Fibroblast of skin of abdomen (primary cell): ENCODE measurements at places on chromosomes 1 and 21.
A peak's percentile ranks its signal among the peaks of the same experiment; 100 is the strongest.

DNA sequence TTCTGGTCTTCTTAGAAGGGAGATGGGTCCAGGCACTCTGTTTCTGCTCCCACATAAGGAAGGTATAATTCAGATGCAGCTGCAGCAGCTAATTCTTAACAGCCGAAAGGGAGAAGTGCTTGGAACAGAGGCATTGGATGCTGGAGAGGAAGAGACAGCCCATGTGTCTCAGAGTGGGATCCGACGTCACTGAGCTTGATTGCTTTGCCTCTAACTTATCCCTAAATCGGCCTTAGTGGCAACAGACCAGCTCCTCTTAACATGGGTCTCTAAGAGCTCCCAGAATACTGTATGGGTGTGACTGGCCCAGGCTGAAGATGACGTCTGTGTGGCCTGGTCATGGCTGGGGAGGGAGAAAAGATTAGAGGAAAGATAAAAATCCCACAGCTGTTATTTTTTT, 40.7 kb upstream of the KCND3 start:
- no peak for DNase-seq

- DNase-seq, result no peak
Observed at GRCh38 chr1:167714098-167714438, 7.7 kb upstream of the MPZL1 start.

DNA sequence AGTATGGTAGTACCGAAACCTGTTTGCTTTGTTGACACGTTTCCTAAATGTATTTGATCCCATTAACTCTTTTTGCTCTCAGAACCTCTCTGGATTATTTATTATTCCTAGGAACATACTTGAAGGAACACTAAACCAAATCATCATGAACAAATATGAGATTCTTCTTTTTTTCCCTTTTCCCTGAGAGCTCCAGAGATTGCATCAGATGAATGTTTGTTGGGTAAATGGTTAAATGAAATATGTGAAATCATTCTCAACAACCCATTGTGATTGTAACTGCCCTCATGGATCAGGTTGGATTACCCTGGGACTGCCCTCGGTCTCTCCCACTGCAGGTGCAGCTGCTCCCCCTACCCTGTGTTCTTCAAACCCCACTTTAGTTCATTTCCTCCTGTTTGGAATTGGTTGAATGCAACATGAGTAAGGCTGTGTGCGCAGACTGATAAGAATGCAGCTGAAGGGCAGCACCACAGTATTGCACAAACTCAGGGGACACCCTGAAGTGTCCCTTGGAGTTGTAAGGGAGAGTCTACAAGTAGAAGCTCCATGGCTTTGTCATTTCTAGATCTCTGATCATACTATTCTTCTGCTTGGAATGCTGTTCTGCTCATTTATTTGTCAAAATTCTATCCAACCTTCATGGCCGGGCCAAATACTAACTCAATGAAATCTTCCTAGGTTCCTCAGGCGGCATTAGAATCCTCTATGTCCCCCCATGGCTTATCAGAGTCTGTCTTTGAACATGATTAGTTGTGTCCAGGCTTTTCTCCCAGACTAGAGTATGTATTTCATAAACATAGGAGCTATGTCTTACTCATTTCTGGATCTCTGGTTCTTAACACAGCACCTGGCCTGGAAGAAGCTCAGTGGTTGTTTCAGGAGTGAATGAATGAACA, 47.1 kb upstream of the NEK2 start:
- DNase-seq, result no peak

GRCh38 chr21:36504067-36505058, 24.4 kb upstream of the CLDN14 start:
- peak; percentile 54 for DNase-seq

DNA sequence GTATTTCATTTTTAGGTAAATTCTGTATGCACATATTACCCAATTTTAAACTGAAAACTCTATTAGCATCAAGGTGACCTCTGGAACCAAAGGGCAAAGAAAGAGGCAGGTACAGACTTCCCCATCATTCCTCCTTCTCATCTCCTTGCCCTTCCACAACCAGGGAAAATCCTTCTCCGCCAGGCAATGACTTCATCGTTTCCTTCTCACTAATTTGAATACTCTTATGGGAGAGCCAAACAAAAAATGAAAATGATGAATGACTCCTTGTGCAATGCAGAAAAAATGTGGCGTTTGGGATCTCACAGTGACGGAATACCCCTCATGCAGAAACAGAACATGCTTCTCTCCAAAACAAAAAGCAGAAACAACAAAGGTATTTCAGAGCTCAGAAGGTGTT, 83.7 kb downstream of the HLCS start:
- peak; percentile 48 for DNase-seq

GRCh38 chr1:114087495-114087894, 66.2 kb downstream of the SYT6 start:
- no peak for DNase-seq

GRCh38 chr1:201841265-201841912, 12.4 kb downstream of the IPO9 start:
- DNase-seq, result no peak
